ENCODE measurements at places on chromosomes 5 and 9.

DNA sequence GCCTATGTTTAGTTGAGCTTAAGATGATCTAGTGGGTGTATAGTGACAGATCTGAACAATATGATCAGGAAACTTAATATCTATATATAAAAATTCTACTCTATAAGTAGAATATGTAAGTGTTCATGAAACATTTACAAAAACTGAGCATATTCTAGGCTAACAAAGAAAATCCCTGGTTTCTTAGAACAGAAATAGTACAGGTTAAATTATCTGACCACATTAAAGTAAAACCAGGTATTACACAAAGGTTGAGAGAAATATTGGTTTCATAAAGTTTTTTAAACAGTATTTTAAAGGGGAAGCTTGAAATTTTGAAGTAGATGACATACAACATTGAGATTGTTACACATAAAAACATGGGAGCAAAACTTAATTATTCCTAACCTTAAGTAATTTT is 39.3 kb downstream of the LRRC70 start:
- no peak for DNase-seq

GRCh38 chr5:174166231-174167079 is 120.9 kb downstream of the NSG2 start:
- no peak for DNase-seq

DNA sequence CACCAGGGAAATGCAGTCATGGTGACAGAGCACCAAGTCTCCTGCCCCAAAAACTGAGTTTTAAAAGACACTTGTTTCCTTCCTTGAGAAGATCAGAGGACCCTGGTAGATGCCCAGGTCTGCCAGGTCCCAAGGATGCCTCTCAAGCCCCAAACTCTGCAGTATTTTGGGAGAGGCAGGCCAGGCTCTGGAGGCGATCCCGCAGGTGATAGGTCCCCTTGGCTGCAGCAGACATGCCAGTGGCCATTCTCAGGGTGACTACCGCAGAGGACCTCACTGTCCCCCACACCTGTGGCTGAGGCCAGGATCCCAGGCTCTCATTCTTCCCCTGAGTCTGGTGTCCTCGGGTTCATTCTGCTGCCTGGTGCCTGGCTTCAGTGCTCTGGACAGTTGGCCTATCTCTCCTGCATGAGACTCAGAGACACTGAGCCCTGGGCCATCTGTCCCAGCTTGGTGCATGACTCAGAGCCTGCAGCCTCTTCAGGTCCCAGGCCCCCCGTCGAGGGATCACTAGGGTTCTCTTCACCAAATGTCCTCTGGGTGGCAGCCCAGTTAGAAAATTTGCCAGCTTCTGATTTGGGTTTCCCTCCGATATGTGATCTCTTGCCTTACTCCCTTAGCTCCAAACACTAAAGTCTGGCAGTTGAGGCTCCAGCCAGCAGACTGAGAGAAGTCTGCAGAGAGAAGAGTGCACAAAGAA is 59.7 kb upstream of the GARNL3 start:
- DNase-seq = no peak

DNA sequence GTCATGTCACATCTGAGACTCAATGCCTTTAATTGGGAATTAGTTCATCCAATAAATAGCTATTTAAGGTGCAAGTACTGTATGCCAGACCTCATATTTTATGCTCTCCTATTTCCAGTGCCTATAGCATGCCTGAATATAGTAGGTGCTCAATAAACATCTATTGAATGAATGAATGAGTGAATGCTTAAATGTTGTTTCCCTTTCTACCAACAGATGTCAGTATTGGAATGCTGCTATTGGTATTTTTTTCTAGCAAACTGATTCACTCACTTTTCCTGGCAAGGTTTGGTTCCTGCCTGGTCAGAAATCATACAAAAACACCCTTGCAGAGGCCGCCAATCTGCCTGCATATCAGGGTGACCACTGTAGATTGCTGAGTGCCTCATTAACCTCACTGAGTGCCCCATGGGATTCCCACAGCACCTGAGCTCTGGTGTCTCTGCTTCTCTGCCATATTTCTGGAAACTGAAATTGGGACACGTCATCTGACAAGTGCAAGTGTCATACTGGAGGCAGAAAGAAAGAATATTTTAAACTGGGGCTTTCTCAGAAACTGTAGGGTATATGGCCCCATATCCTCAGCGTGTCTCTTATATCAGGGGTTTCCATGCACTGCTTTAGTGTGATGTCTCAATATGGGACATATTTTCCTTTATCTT is 359.7 kb downstream of the TRIM32 start:
- no peak for DNase-seq

- no peak for DNase-seq
These were observed 5.7 kb upstream of the DOCK2 start for GRCh38 chr5:169631360-169631759.

GRCh38 chr5:6903934-6904333 is 190.7 kb downstream of the TENT4A start:
- no peak for DNase-seq

- DNase-seq = no peak
These were observed 62.6 kb downstream of the NUP214 start for GRCh38 chr9:131187957-131188356.

DNA sequence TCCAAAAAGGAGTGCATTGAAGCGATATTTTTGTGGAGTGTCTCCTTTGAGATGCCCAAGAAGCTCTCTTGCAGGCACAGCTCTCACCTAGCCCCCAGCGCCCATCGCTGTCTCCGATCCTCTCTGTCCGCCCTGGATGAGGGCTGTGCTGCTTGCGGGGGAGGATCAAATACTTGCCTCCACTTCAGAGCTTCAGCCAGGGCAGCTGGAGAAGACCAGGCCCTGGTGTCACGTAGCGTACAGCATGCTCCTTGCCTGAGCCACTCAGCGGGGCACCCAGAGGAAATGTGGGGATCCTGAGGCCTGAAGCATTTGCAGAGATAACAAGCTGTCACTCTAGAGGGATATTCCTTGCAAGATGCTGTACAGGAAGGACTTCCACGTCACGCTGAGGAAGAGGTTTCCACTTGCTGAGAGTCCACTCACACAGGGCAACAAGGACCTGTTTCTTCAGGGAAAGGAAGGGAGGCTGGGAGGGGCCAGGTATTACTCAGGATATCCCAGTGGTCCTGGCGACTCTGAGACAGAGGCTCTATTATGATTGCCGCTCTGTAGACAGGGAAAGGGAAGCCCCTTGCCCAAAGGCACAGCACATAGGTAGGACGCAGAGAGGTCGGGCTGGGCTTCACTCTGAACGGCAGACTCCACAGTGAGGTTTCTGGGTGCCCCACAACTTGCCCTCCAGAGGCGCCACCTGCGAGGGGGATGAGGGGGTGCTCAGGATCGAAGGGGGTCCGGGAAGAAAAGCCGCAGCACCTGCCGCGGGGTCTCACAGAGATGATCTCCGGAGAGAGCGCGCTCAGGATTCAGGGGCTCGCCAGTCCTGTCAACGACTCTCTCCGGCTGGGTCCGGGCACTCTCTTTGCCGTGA is 64.0 kb downstream of the CRB2 start:
- no peak for DNase-seq
